ENCODE measurements at places on chromosomes 16 and 17.

- DNase-seq: peak; percentile 70
Measured at GRCh38 chr16:89217388-89218191, at the start of gene ZNF778. Gene ZNF778, plus strand, starts transcription at chr16:89217703. Its CDS starts 3,425 bp downstream, at chr16:89221128.

DNA sequence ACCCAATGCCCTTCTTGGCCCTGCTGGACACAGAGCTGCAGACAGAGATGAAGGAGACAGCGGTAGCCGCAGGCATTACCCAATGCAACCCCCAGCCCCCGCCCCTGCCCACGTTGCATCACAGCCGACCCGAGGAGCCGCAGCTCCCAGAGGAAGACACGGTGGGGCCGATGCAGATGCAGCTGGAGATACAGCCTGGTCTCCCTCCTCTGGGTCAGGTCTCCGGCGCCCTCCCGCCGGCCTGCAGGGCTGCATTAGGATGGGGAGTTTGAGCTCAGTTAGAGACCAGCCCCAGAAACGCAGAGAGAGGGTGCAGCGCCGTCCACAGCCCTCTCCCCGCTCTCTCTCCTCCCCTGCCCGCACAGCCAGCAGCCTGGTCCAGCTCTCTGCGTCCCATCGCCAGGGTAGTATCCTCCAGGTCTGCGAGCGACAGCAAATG lies 19.4 kb upstream of the UBE2I start:
- no peak for DNase-seq

- DNase-seq: peak; percentile 31
Measured at GRCh38 chr17:43211480-43212402, at the start of gene TMEM106A. Gene TMEM106A, plus strand, starts transcription at chr17:43211875. Its CDS starts 1,167 bp downstream, at chr17:43213042.

GRCh38 chr16:88957887-88958577 lies 19.0 kb downstream of the CBFA2T3 start:
- no peak for DNase-seq

DNA sequence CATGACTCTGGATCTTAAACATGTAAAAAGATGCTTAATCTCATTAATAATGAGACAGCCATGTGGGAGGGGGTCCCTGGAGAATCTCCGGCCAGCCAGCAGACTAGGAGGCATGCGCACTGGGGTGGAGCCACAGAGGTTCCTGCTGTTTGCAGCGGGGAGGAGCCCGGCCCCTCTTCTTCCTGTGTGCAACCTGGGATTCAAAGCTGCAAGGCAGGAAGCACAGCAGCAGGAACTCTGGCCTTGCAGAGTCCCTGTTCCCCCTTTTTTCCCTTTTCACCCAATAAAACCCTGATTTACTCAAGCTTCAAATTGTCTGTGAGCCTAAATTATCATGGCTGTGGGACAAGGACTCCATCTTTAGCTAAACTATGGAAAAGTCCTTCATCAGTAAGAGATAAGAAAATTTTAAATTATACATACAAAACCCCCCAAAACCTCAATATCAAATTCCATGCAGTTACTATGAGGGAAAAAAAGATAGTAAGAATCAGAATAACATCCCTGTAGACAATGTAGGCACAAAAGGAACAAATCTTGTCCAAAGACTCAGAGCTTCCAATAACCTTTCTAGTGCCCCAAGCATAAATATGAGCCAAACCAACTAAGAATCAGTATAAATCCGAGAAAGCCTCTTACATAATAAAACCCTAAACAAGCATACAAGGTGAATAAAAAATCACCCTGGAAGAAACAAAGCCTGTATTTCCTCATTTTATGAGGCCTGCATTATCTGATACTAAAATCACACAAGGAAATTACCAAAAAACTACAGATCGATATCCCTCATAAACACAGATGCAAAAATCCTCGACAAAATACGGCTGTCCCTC lies 12.1 kb downstream of the CFDP1 start:
- DNase-seq: no peak

DNA sequence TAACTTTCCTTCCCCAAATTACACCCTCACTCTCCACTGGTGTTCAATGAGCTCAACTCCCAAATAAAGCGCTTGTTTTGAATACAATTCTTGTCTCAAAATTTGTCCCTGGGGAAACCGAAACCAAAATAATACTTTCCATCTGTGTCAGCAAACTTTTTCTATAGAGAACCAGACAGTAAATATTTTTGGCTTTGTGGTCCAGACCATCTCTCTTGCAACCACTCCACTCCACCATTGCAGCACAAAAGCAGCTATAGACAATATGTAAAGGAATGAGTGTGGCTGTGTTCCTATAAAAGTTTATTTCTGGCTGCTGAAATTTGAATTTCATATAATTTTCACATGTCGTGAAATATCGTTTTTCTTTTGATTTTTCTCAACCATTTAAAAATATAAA lies 84.6 kb upstream of the ERCC4 start:
- DNase-seq: no peak

DNA sequence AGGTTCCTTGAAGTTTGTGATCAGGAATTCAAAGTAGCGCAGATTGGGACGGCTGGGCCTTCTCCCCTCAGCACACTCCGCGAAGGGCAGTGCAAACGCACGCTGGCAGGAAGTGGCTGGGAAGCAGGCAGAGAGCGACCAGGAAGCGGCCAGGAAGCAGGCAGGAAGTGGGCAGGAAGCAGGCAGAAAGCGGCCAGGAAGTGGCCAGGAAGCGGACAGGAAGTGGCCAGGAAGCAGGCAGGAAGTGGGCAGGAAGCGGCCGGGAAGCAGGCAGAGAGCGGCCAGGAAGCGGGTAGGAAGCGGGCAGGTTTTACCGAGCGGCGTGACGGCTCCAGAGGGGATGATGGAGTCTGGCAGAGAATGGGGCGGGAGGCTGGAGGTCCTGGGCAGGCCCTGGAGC lies 3.2 kb downstream of the DPEP1 start:
- DNase-seq: no peak
